ENCODE measurements at places on chromosomes 12 and 14.

DNA sequence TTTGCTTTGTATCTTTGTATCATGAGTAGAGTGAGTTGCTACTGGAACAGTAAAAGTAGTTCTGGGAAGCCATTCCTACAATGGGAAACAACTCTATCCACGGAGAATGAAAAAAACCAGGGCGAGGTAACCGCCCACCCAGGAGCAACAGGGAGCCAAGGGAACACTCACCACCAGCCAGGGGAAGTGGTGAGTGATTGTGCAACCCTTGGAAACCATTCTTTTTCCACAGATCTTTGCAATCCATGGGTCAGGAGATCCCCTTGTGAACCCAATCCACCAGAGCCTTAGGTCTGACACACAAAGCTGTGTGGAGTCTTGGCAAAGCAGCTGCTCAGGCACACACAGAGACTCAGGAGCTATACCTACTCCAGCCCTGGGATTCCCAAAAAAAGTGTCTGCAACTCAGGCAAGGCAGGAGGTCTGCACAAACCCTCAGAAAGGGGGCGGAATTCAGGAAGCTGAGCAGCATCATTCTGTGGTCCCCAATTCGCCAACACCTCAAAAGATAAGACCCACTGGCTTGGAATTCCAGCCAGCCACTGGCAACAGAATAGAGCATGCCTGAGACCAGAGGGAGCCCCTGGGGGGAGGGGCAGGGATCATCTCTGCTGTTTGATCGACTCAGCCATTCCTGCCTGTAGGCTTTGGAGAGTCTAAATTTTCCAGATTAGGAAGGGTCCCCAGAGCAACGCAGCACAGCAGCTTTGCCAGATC, 52.1 kb upstream of the PPFIA2 start:
- no peak for DNase-seq

DNA sequence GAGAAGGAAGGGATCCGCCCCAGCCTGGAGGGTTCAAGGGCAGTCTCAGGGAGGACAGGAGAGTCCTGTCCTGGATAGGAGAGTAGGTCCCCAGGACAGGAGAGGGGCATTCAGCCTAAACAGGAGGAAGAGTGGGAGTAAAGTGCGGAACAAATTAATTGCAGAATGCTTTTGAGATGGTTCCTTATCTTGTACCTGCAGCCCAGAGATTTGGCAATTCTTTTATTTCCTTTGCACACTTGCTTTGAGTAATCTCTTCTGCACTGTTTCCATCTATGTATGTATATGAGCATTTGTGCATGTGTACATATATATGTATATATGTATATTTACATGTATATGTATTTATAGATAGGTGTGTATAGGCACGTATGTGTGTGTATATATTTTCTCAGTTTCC, 22.7 kb downstream of the PLEK2 start:
- no peak for DNase-seq

- DNase-seq: no peak
Observed at GRCh38 chr14:83172363-83172762, 1638.7 kb upstream of the SEL1L start.

DNA sequence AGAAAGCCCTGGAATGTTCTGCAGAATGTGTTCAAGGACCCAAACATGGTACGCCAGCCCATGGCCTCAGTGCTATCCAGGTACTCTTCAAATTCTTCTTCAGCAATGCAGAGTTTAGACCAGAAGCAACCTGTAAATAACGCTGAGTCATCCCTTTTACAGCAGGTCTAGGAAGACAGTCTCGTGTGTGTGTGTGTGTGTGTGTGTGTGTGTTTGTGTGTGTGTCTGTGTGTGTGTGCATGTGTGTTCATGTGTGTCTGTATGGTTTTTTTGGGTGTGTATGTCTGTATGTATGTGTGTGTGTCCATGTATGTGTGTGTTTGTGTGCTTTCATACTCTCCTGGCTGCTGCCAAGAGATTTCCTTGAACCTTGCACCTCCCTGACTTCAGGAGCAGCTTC, 60.1 kb upstream of the RFX4 start:
- no peak for DNase-seq

- DNase-seq: no peak
Observed at GRCh38 chr14:73221945-73222344, 15.4 kb upstream of the PAPLN start.

DNA sequence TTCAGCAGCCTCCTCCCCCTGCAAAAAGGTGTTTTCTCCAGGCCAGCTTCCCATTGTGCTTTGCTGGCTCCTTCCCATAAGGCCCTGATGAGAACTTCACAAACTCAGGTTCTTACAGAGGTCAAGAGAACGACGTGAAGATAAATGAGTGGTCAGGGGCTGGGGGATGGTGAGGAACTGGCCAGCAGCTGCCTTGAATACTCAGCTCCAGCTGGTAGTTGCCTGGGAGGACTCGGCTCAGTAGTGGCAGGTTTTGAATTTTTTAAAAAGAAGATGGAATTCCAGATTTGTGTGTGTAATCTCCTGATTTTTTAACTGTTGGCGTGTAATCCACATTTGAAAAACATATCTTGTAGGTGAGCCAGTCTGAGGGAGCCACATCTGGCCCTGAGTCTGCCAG, 5.9 kb downstream of the DDX55 start:
- DNase-seq: no peak

- no peak for DNase-seq
Observed at GRCh38 chr14:68082698-68083291, 263.2 kb downstream of the RAD51B start.

- DNase-seq: no peak
Observed at GRCh38 chr12:90575995-90576394, 379.0 kb downstream of the CCER1 start.

GRCh38 chr14:79375356-79375755, 835.9 kb downstream of the DIO2 start:
- no peak for DNase-seq

DNA sequence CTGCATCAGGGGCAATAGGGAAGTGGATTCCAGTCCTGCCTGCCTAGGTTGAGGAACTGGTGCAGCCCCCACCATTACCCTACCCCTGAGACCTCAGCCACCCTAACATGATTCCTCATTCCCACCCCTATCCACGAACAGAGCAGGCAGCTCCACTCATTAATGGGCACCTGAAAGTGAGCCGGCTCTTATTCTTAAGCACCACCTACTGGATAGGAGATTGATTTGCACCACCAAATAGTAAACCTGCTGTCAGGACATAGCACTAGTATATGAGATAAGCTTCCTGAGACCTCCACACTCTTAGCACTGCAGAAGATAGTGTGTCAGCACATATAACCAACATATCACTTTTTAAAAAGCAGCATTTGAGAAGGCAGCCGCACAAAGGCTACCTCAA, 573.2 kb downstream of the SOX5 start:
- no peak for DNase-seq

- DNase-seq: no peak
Observed at GRCh38 chr14:67705211-67705610, 3.5 kb downstream of the RDH12 start.

DNA sequence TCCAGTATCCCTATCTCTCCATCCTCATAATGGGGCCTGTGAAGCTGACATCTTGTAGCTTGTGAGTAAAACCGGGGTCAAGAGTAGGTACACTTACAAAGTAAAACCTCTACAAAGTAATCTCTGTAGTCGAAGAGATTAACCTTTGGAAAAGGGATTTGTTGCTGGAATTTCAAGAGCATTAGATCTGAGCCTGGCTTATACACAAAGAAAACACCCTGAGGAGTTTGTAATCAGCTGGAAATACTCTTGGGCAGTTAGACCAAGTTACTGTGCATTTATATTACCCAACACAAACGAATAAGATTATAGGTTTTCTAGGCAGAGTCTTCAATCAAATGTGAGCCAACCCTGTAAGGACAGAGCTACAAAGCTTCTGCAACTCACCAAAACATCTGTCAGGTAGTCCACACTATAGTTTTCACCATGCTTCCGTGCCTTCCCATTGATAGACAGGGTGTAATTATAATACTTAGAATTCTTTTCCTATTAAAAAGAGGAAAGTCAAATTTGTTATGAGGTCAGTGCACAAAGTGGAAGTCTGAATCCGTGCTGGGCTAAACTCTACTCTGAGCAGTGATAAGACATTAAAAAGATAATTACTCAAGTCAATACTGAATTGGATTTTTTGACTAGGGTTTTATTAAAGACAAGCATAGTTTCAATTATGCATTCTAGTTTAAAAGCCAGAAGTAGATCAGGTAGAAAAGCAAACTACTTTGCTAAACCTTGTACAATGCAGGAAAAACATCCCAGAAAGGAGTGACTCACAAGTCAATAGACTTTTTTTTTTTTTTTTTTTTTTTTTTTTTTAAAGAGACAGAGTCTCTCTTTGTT, 14.6 kb downstream of the GNS start:
- DNase-seq: no peak
